SK-N-MC (cell line): ENCODE measurements at places on chromosomes 4 and X.

DNA sequence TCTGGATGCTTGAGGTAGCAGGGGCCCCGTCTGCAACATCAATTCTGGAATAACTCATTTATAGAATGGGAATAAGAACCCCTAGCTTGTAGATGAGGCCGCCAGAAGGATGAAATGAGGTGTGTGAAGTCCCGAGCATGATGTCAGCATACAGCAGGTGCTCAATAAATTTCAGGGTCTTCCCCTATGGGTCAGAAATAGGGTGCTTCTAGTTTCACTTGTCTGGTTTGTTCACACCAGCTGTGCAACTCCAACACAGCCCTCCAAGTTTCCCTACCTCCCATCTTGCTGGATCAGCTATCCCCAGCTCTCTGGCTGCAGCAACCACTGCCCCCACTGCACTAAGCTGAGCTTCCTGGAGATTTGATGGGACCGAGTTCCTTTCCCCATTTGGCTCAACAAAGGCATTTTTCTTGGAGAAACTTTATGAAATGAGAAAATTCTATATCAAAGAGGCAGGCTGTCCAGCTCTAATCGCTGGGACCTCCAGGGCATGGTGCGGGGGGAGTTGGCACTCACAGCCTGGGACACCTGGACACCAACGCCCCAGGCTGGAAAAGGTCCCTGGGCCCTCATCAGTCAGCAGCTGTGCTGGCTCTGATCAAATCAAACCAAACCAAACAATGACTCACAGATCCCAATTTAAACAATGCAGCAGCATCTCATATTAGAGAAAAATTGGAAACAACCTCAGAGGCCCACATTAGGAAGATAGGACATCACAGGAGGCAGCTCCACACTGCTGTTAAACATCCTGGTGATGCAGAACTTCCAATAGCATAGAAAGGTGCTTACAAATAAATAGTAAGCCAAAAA, 13.3 kb downstream of the SLC2A9 start:
- no peak for DNase-seq

GRCh38 chr4:41620594-41621256, 82.8 kb downstream of the LIMCH1 start:
- DNase-seq: no peak

- no peak for DNase-seq
Observed at GRCh38 chr4:139300431-139301112, 733 bp upstream of the NAA15 start.

DNA sequence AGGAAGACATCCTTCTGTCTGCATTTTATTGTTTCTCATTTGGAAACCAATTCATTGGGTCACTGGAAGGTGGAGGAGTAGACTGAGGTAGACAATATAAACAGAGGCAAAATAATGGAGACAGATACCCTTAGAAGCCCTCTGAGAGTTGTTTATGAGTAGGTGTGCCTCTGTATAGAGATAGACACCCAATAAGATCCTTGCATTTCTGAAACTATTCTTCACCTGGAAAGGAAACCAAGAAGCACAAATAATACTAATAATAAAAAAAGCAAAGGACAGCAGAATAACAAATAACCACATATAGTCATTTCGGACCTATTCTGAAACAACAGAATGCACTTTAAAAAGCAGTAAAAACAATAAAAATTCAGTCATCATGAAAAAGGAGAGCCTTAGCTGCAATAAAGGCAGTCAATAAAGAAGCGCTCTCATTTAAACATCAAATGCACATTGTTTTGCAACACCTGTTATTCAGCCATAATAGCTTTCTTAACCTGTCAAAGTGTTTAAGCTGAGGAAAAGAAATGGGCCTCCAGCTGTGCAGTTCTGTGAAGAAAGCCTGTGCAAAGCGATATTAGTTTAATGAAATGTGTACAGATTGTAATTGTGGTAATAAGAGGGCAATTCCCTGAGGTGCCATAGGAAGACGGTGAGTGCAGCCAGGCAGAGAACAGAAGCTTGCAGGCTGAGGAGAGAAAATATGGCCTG, 904.2 kb downstream of the STPG2 start:
- DNase-seq: no peak

GRCh38 chr4:56995525-56995924, 16.8 kb downstream of the POLR2B start:
- DNase-seq: no peak

GRCh38 chr4:187887906-187888305, 107.7 kb upstream of the ZFP42 start:
- DNase-seq: no peak

DNA sequence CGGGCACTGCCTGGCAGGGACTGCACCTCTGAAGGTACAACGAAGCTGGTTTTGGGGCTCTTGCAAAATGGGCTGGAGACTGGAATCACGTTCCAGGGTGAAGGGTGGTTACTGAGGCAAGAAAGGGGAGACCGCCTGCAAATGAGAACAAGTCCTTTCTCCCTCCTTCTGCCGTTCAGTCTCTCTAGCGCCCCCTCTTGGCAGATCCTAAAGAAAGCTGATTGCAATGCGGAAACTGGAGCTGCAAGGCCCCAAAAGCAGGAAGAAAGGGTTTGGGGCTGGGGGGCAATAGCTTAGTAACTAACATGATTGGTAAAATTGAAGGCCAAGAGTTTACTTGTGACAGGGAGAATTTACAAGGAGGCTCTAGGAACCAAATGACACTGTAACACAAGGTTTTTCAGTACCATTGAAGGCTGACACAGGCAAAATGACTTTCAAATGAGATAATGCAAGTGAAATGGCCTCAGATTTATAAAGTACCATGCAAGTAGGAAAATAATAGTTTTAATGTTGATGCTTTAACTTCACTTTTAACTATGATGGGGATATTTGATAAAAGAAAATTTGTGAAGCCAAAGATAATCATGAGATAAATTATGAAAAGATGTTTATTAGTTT, 222.7 kb upstream of the HAND2 start:
- DNase-seq: no peak

DNA sequence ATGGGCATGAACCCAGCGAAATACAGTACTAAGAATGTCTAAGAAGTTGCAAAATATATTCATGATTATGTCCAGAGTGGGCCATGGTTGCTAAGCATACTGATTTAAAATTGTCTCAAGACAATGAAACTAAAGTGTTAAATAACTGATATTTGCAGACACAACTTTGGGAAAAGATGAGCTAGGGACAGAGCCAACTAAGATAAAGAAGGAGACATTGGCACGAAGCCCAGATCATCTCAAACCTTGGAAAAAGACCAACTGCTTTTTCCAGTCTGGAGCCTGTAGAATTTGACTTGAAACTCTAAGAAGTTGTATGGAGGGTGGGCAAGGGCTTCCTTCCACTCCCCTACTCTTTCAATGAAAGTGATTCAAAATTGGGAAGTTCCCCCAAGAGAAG, 108.5 kb upstream of the GLRA2 start:
- no peak for DNase-seq

GRCh38 chr4:41256740-41257256, at the start of gene UCHL1:
Gene UCHL1, plus strand, starts transcription at chr4:41256928. Its CDS starts 49 bp downstream, at chr4:41256977.
- peak; percentile 78 for DNase-seq

GRCh38 chr4:145507636-145508035, 26.0 kb downstream of the SMAD1 start:
- DNase-seq: no peak

DNA sequence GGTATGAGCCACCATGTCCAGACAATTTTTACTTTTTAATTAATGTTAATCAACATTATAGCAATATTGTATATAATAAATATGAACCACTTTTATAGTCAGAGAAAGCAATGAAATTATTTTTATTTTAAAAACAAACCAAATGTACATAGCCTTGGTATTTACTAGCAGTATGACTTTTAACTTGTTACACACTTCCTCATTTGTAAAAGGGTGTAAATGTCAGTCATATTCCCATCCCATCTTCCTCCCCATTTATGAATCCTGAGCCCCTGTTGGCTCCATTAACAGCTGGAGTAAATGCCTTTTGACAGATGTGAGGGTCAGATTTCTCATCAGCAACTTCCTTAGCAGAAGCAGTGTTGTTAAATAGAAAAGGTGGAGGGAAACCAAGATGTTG, 179.6 kb upstream of the SPRY1 start:
- DNase-seq: no peak

- DNase-seq: no peak
Observed at GRCh38 chr4:38169524-38169923, 209.3 kb downstream of the PTTG2 start.

DNA sequence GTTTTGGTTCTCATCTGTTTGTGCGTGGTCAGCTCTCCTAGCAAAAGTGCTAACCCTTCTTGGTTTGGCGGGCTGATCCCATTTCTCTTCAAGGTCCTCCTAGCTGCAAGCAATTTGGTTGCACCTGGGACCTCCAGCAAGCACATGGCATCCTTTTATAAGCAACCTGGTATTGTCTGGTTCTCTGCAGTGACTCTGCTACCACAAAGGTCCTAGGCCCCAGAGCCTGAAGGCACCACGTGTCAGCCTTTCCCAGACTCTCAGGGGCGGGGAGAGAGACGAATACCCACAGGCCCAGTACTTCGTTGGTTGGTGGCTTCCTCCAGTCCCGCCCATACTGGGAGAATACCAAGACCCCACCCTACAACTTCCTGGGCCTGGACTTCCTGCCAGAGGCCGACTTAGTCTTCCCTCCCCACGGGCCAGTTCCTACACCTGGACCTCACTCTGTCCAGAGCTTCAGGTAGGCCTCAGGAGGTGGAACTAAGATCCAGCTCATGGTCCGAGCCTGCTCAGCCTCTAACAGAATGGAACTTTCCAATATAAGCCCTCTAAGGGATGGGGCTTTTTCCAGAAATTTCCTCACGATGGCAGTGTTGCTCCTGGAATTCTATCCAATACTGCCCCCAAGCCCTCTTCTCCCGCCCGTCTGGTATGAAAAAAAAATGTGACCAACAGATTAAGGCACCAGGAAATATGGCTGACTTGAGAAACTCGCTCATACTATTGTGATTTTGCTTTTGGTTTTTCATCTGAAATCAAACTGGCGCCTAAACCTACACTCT, 192.5 kb upstream of the STK26 start:
- DNase-seq: no peak

DNA sequence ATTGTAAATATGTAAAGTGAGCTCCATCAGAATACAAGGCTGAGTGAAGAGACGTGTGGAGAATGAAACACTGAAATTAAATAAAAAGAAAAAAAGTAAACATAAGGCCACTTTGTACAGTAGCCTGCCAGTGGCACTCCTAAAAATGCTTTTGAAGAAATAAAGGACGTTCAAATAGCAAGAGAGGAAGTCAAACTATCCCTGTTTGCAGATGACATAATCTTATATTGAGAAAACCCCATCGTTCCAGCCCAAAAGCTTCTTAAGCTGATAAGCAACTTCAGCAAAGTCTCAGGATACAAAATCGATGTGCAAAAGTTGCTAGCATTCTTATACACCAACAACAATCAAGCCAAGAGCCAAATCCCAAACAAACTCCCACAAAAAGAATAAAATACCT, 24.2 kb downstream of the RASSF6 start:
- no peak for DNase-seq

DNA sequence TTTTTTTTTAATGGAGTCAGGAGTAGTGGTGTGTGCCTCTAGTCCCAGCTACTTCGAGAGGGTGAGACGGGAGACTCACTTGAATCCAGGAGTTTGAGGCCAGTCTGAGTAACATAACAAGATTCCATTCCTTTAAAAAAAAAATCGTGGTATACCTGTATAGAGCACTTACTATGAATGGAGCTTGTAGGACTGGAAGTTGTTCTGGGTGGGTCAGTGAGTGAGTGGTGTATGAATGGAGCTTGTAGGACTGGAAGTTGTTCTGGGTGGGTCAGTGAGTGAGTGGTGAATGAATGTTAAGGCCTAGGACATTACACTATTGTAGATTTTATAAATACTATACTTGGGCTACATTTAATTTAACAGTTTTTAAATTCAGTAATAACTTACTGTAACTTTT, 2.9 kb upstream of the SLC10A7 start:
- no peak for DNase-seq

- no peak for DNase-seq
Observed at GRCh38 chr4:184526228-184526627, 51.9 kb upstream of the IRF2 start.

DNA sequence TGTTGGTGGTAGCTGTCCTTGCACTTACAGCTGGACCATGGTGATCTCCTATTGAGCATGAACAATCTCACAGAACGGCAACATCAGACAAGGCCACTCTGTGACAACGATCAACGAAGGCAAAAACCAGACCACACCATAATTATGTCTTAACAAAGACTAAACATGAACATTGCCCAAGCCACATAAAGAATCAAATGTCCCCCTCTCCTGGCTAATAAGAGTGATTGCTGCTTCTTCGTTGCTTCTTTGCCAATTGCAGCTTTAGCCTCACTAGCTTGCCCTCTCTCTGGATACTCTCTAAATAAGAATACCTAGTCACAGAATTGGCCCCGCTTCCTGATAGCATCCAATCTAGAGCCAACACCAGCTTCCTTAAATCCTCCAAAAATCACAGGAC, 41.5 kb upstream of the PGRMC1 start:
- no peak for DNase-seq

GRCh38 chr4:79048878-79049277, 109.6 kb upstream of the PAQR3 start:
- DNase-seq: no peak

GRCh38 chr4:47915378-47915777, 995 bp upstream of the NFXL1 start:
- DNase-seq: no peak

DNA sequence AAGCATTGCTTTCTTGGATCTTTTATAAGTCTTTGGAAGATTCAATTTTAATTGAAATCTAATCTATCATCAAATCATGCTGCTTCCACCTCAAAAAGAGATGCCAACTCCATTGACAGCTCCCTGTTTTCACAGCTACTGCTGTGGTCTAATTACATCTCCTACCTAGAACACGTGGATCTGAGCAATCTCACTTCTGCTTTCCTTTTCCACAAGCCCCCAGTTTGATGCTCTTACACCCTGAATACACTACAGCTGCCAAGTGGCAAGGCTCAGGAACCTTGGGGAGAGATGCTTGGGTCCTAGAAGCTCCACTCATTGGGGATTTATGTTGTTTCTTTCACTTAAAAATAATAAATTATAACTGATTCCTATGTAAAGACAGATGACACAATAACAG, 172.0 kb downstream of the CFAP299 start:
- no peak for DNase-seq

- no peak for DNase-seq
Observed at GRCh38 chr4:10715696-10716095, 31.1 kb upstream of the CLNK start.

GRCh38 chr4:181933471-181933870, 309.7 kb upstream of the TENM3 start:
- no peak for DNase-seq

DNA sequence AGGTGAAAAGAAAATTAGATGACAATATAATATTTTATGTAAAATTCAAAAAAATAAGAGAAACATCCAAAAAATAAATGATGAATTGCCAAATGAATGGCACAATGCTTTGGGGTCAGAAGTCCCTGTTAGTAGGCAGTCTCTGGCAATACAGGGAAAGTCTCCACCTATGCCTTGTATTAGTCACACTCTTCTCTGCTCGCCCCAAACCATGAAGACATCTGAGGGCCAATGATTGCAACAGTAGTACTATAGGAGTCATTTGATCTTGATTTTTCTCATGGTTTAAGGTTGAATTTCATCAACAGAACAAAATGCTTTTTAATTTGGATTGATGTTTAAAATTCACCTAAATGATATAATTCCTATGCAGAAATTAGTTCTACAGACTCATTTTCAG, 3.9 kb upstream of the PRSS12 start:
- DNase-seq: no peak
